ENCODE measurements at places on chromosomes 1 and 21.

DNA sequence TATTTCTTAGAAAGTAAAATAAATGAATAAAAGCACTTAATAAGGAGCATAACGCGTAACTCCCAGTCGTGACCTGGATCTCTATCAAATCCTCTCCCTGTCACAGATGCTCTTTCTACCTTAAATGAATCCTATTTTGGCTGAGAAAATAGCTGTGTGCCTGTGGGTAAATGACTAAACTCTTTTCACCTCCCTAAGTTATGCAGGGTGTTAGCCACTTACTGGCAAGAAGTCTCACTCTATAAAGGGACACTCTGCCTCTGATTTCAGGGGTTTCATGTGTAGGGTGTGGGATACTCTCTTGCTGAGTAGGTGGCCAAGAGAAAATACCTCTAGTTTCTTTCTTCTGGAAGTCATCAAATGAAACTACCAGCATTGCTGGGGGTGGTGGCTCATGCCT lies 24.3 kb upstream of the PPP1R15B start:
- DNase-seq = no peak

DNA sequence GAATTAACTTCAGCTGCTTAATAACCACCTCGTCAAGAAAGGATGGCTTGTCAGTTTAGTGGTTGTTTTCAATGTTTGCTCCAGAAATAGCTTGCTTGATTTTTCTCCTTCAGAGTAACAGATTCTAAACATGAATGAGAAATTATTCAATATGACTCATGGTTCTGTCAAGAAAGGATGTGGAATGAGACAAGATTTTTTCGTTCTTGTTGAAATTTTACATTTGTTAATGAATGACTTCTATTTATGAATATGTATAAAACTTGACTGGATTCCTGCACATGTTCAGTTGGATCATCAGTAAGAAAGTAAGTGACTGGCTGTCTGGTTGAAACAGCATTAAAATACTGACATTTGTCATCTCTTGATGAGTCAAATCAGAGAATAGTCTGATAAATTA lies 38.3 kb downstream of the IFI44 start:
- no peak for DNase-seq

GRCh38 chr1:13487143-13487868 lies 26.5 kb downstream of the LRRC38 start:
- no peak for DNase-seq

GRCh38 chr21:33655588-33656221 lies 13.4 kb downstream of the ITSN1 start:
- no peak for DNase-seq

DNA sequence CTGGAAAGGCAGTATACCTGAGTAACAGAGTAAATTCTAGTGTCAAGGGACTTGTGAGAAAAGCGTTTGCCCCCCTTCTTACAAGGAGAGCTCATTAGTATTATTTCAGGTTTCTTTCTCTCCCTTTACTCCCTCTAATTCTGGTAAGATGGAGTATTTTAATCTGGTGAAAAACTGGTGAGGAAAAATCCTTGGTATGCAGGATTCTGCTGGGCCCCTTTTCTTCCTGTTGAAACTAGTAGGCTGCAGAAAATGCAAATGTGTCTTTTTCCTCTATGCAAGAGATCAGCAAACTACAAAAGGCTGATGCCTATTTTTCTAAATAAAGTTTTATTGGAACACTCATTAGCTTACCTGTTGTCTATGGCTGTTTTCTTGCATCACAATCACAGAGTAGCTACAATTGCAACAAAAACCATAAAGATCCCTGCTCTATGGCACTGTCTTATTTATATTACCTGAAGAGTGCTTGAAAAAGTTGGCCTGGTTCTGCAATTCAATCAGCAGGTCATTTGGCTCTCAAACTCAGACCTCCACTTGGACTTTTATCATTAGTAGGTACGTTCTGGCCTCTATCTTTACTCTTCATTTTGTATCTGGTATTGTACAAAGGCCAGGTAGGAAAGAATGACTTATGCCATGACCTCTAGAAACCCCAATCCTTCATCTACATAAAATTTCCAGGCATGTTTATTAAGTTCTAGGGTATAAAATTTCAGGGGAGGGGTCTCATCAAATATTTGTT lies 109.6 kb downstream of the AKT3 start:
- DNase-seq = no peak

DNA sequence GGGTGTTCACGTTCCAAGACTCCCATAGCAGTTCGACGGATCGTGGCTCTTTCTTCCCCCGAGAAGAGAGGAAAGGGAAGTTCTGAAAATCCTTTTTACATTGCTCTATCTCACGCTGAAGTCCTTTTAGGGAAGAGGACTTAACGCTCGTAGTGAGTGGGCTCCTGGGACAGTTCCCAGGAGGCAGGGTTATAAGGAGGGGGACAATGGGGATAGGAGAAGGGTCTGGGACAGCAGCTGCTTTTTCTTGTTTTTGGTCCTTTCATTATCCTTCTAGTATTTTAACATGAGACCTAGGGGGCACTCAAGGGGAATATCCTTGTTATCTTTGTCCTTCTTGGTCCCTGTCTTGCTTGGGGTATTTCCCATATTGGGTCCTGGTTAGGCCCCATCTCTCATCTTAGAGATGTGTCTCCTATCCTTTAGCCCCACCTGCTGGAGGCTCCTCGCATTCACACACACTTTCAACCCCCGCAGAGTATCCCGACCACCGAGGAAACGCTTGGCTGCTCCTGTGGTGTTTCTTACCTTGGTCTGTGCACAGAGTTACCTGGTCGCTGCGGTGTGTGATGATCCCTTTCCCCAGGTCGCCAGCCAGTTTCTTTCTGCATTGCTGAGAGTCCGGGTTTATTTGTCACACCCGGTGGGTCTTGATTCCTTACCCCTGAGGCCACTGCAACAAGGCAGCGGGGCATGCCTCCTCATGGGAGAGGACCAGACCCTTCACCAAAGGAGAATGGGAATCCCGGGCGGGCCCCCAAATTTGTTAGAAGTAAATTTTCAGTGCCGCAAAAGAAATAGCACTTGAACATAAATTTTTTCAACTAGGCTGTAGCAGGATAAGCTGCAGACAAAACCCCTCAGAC lies 29.7 kb downstream of the SCCPDH start:
- DNase-seq = peak; percentile 25

GRCh38 chr1:33454646-33455282 lies 17.7 kb upstream of the ZSCAN20 start:
- no peak for DNase-seq

- DNase-seq = no peak
Observed at GRCh38 chr1:239922778-239923522, 168.7 kb upstream of the FMN2 start.

GRCh38 chr1:91406773-91407389 lies 2.2 kb upstream of the HFM1 start:
- no peak for DNase-seq

- DNase-seq = no peak
Observed at GRCh38 chr1:34164771-34165391, at the start of gene CSMD2. CSMD2 (minus strand) TSS chr1:34165230; CDS start chr1:34165097, 133 bp downstream.

DNA sequence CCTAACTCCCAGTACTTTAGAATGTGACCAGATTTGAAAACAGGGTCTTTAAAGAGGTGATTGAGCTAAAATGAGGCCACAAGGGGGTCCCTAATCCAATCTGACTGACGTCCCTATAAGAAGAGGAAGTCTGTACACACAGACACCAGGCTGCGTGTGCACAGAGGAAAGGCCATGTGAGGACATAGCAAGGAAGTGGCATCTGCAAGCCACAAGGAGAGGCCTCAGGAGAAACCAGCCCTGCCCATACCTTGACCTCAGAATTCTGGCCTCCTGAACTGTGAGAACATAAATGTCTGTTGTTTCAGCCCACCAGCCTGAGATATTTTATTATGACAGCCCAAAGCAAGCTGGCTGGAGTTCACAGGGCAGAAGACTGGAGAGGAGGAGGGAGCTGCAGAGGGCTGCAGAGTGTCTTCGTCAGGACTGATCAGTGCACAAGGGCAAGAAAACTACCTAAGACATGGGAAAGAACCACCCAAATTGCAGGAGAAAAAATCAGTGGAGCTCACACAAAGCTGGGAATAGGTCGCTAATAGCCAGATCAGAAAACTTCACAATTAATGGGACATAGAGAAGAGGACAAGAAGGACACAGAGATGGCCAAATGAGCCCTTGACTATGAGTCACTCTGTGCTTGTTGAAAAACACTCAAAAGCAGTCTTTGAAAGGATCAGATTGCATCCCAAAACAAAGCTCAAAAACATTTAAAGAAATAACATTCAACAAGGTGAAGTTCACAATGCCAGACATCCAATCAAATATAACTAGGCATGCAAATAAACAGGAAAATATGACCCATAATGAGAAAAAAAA lies 14.1 kb upstream of the WNT9A start:
- DNase-seq = no peak

GRCh38 chr1:224539971-224540370 lies 76.1 kb upstream of the CNIH3 start:
- no peak for DNase-seq

DNA sequence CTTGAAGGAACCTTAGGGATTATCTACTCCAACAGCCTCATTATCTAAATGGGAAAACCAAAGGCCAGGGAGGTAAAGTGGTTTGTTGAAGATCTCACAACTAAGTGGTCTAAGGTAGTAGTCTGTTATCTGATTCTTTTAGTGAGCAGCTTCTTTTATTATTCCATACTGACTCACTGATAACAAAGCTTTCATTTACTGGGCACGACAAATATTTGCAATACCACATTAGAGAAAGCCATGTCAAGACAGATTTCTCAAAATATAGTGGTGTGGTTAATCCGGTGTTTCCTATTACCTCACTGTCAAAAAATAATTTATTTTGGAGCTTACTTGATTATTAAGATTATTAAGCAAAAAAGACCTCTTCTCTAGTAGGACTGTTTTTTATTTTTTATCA lies 369.1 kb downstream of the S1PR1 start:
- no peak for DNase-seq

DNA sequence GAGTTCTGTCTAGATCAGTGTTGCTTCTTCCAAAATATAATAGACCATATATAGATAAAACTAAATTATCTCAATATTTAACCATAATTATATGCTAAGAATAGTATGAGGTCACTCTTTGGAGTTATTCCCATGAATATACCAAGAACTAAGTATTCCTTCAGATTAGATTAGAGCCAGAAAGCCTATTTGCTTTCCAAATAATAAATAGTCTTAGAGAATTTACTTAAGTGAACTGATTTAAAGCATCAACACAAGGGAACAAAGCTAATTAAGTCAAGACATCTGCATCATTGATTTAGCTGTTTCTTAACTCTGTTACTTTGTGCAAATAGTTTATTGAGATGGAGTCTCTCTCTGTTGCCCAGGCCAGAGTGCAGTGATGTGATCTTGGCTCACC lies 35.7 kb downstream of the FNBP1L start:
- DNase-seq = no peak

DNA sequence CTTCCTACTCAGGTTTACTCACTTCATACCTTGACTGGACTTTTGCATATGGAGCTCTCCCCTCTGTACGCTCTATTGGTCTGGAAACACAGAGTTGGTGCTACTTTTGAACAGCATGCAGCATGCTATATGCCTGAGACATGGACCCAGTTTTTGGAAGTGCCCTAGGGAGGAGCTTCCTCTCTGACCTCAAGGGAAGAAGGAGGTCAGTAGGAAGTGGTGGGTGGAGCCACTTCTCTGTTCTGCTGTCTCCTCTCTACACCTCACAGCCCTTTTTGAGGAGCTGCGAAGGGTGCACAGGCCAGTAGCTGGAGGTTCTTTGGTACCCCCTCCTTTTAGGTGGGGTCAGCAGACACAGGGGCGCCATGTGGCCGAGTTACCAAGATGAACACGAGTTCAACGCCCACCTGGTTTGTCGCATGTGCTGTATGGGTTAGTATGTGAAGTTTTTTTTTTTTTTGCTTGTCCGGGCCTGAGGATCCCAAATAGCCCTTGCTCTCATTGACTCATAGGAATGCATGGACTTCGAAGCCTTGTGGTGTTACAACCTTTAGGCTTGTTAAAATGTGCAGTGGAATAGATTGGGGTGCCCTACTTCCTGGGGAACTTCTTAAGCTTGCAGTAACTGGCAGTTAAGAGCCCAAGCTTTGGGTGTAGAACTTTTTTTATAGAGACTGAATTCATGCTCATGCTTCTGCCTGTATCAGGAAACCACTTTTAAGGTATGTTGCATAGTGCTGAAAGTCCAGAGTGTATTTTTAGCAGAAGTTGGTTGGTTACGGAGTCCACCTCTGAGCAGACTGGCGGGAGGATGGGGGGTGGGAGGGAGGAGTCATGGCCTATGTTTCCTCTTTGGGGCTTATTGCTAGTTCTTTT lies 10.7 kb downstream of the MACF1 start:
- no peak for DNase-seq

- DNase-seq = no peak
Observed at GRCh38 chr1:34425785-34426184, 249.1 kb downstream of the C1orf94 start.

- no peak for DNase-seq
Observed at GRCh38 chr1:167605576-167605975, 24.5 kb upstream of the RCSD1 start.

GRCh38 chr1:25197235-25197975 lies 34.9 kb downstream of the SYF2 start:
- DNase-seq = no peak

- DNase-seq = no peak
Observed at GRCh38 chr1:209626346-209627026, 25.7 kb downstream of the LAMB3 start.

DNA sequence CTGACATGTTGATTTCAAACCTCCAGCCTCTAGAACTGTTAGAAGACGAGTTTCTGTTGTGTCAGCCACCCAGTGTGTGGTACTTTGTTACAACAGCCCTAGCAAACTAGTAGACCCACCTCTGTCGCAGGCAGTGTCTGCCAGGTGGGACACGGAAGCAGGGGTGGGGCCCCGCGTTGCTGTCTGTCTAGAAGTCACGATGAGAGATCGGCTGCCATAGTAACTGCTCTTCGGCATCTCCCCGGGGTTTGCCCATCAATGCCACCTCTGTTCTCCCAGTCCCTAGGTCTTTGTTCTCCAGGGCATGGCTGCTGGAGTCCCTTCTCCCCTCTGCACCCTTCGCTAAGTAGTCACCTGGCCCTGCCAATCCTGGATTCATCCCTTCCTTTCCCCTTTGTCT lies 15.2 kb upstream of the CLSTN1 start:
- DNase-seq = no peak

GRCh38 chr1:246577082-246577719 lies 10.9 kb downstream of the CNST start:
- no peak for DNase-seq

Data from activated CD8-positive, alpha-beta memory T cell treated with anti-CD3 and anti-CD28 coated beads for 1 hour (primary cell).